ENCODE measurements at places on chromosomes 7 and 10.

DNA sequence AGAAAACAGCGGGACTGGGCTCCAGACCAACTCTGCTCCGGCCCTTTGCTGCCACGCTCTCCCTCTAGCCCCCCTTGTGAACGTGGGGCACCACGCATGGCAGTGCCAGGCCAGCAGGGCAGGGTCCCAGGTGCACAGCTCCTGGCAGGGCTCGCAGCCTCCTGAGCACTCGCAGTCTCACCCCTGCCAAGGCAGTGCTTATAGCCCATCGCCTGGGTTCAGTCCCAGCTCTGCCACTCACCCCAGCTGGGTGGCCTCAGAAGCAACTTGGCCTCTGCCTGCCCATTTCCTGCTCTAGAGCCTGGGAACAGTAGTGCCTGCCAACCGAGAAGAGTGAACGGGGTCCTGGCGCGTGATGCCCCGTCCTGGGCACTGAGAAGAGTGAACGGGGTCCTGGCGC lies 36.3 kb downstream of the CFAP46 start:
- no peak for DNase-seq

DNA sequence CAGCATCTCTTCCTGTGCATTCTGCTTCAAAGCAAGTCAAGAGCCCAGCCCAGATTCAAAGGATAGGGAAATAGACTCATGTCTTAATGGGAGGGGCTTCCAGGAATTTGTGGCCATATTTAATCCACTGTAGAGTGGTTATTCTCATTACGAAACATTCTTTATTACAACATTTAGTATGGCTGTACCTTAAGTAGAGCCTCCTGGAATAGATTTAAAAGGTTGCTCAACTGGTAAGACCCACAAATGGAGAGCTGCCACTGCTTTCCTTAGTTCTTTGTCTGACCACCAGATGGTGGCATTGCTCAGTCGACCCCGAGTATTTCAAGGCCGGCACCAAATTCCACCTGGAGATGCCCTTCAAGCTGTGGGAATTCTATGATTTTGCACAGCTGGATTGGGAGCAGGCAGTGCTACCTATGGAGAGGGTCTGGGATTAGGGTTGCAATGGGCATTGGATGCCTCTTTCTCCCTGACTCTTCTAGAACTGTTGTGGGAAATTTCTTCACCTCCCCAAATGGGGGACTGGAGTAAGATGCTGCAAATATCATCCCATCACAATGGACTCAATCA lies 102.2 kb downstream of the RBM20 start:
- peak; percentile 35 for DNase-seq

- no peak for DNase-seq
These were observed 1269.5 kb downstream of the TYW1 start for GRCh38 chr7:68266004-68266579.

DNA sequence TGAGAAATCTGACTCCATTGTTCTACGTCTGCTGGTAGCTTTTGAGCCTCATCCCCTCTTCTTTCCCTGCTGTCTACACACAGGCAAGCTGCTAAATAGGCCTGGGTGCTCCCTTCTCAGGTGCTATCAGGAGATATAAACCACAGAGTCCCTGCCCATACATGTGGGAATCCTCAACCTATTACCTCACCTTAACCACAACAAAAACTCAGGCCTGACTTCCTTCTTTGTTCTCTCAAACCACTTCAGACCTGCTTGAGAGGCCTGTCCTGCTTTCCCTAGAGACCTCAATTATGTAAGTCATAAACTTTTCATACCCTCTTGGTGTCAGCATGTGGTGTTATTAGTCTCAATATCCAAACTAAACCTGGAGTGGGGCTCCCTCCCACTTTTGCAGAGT lies 75.0 kb upstream of the MAGI2 start:
- no peak for DNase-seq

- no peak for DNase-seq
These were observed 221.0 kb downstream of the TWIST1 start for GRCh38 chr7:18896343-18896975.

GRCh38 chr7:155161690-155162089 lies 91.6 kb downstream of the HTR5A start:
- no peak for DNase-seq

DNA sequence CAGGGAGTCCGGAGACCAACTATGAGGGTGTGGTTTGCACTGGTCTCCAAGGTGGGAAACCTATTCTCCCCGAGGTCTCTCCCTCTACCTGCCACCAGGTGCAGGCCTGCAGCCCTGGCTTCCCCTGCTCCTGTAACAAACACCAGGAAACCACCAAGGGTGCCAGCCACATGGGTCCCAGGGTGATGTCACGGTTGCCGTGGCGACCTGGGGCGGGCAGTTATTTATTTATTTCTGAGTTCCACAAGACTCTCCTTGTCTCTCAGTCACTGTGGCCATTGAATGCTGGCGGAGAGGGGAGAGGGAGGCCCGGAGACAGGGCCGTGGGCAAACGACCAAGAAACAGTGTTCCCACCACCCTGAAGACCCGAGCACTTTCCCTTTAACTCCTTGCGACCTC lies 27.0 kb downstream of the MMD2 start:
- no peak for DNase-seq

GRCh38 chr7:32670110-32671025 lies 175.1 kb downstream of the AVL9 start:
- no peak for DNase-seq

- no peak for DNase-seq
These were observed 370.8 kb upstream of the LRRTM3 start for GRCh38 chr10:66555061-66555460.

GRCh38 chr7:127911968-127912511 lies 119.2 kb downstream of the LRRC4 start:
- no peak for DNase-seq

DNA sequence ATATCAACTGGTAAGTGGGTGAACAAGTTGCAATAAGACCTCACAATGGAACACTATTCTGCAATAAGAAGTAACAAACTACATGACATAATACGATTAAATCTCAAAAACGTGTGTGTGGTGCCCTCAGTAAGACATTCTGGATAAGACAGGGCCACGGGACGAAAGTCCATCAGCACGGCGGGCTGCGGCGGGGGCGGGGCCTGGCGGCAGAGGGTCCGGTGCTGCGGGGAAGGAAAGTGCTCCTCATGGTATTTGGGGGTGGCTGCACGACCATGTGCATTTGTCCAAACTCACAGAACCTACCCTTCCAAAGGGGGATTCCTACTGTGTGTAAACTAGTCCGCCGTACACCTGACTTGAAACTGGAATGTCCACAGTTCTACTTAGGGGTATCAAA lies 341.8 kb downstream of the TCERG1L start:
- DNase-seq = no peak

DNA sequence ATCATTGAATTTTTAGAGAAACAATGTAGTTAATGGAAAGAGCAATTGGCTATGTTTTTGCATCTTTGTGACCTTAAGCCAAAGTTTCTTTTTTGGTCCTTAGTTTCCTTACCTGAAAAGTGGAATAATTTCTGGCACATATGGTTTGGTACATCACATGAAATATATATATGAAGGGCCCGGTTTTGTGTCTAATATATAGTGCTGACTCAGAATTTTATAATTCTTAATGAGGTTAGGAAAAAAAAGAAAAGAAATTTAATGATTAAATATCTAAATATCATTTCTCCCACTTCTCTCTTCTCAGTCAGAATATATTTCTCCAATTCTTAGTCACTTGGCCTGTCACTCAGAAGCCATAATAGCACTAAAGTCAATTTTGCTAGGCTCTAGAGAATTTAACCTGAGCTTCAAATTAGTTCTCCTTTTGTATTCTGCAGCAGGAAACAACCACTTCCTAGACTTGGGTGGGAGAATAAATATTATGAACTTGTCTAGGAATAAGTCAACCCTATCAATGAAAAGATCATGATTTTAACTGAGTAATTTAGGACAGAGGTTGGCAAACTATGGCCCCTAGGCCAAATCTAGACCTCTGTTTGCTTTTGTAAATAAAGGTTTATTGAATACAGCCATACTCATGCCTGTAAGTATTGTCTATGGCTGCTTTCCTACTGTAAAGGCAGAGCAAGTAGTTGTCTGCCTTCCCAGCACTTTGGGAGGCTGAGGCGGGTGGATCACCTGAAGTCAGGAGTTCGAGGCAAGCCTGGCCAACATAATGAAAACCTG lies 34.6 kb downstream of the PPP1R9A start:
- no peak for DNase-seq

DNA sequence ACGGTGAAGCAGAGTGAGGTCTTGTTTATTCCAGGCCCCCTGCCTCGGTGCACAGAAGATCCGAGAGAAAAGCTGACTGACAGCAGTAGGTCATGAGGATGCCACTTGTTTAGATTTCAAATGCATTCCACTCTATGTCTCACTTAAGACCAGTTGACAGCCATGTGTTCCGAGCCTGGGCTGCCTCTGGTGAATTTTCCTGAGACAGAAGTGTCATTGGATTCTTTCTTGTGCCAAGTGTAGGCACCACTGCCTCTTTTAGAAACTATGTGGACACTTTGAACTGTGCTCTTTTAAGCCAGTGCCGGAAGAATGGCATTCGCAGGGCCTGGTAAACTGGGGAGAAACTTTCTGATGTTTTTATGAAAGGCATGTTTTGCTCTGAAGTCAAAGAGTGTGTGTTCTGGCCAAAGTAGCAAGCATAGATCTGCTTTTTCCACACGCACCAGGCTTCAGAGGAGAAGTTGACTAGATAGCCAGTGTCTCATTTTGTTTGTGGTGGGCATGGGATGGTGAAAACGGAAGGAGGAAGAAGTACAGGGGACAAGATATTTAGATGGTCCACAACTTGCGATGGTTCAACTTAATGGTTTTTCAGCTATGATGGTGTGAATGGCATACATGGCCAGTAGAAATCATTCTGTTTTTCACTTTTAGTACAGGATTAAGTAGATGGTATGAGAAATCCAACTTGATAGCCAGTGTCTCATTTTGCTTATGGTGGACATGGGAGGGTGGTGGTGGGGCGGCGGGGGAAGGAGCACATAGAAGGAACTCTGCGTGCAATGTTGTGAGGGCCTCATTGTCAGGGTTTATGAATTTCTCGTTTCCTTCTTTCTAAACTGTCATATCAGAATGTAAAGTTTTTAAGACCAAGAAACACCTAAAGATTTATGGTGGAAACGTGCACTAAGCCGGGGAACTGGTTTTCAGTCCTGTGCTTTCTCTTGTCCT lies 41.5 kb downstream of the CYP17A1 start:
- DNase-seq = no peak

DNA sequence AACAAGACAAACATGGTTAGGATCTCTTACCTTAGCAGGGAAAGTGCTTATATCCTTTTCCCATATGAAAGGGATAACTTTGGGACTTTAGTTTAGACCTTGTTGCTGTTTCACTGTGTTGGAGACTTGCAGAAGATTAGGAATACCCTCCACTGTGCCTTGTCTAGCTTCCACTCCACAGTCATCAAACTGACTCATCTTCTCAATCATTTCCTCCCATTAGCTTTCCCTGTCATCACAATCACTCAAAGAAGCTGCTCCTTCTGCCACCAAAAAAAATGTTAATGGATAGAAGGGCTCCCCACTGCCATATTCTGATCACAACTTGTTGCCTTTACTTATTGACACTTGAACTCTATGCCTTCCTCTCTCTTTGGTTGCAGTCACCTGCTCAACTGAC lies 16.8 kb downstream of the GNG11 start:
- no peak for DNase-seq

Data from effector memory CD4-positive, alpha-beta T cell (primary cell).